BJ (cell line): ENCODE measurements at places on chromosomes 16 and 17.

GRCh38 chr17:20989991-20990855, 52.6 kb downstream of the USP22 start:
- no peak for DNase-seq

- DNase-seq, result no peak
Measured at GRCh38 chr17:44362949-44363612, 572 bp downstream of the FAM171A2 start.

DNA sequence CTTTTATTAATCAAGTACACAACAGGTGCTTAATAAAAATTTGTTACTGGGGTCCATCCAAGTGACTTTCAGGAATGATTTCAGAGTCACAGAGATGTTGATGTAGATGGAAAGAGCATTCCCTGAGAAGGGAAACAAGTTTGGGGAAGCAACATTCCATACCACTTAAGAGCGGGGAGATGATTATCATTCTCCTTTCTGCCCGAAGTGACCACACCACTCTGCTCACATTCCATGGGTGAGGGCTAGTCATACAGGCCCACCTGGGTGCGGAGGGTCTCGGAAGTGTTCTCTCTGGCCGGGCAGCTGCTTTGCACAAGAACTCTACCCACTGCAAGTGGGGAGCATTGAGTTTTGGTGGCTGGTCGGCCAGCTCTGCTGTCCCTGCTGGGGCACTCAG, 231.4 kb downstream of the SNX29 start:
- DNase-seq, result no peak

GRCh38 chr16:5861241-5861640, 763.6 kb upstream of the EEF2KMT start:
- DNase-seq, result no peak
